ENCODE measurements at places on chromosomes 7 and 10.

- no peaks in the 10 kb centered on the region for H3K36me3 ChIP-seq
- no peaks in the 10 kb centered on the region for H3K4me1 ChIP-seq
- no peak overlapping the region for H3K27ac ChIP-seq
Observed at GRCh38 chr7:76408121-76408560, 1.4 kb downstream of the SSC4D start.

DNA sequence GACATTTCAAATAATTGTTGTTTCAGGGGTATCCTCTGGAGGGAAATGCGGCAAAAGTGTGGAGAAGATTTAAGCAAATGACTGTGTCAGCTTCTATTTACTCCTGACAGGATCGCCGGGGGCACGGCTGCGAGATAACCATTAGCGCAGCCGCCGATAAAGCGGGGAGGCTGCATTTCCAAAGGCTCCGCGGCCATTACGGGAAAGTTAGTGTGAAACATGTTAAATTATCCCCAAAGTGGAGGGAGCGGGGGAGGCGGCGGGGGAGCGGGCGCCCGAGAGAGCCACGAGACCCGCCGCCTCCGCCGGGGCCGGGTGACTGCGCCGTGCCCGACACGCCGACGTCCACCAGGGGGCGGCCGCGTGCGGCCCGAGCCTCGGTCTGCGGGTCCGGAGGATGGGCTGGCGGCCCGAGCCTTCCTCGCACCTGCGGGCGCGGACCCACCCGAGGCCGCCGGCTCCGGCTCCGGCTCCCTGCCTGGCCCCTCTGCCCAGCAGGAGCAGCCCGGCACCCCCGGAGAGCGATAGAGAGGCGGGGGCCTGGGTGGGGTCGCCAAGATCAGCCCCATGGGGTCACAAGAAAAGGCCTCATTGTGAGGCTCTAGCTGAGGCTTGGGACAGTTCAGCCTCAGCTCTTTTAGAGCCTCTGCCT lies 74.4 kb upstream of the PAX2 start:
- H3K4me3 ChIP-seq: no peak overlapping the region
- peaks cover 15% of the 10 kb centered on the region for H3K27me3 ChIP-seq
- no peak overlapping the region for H3K27ac ChIP-seq
- H3K36me3 ChIP-seq: no peaks in the 10 kb centered on the region

- H3K4me3 ChIP-seq: no peak overlapping the region
- no peaks in the 10 kb centered on the region for H3K4me1 ChIP-seq
- no peaks in the 10 kb centered on the region for H3K27me3 ChIP-seq
- no peak for DNase-seq
- no peaks in the 10 kb centered on the region for H3K36me3 ChIP-seq
Observed at GRCh38 chr10:126397640-126398382, 9.5 kb upstream of the ADAM12 start.

DNA sequence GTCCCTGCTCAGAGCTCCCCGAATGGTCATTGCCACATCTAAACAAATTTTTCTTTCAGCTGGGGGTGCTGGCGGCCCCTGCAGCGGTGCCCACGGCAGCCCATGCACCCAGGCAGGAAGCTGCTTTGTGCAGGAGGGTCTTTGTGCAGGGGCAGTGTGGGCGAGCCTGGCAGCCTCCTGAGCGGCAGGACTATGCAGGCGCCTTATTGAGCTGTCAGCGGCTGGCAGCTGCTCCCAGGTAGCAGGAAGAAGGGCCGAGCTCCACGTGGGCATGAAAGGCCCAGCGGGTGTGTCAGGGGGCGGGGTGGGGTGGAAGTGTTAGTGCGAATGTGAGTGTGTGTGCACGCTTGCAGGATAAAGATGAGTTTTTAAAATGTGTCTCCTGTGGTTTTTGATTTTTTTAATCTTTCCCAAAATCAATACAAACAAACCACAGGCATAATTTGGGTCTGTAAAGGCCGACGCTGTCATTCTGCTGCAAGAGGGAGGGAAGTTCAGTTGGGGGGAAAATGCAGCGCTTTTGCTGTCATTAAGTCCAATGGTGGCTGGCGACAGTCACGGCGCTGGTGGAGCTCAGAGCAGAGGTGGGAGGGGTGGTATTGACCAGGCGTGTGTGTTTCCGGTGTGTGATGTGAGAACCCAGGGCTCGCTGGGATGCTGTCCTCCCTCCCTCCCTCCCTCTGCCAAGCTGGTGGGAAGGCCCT lies 83.9 kb downstream of the LHPP start:
- H3K4me3 ChIP-seq: no peak overlapping the region
- no peak overlapping the region for H3K27ac ChIP-seq

DNA sequence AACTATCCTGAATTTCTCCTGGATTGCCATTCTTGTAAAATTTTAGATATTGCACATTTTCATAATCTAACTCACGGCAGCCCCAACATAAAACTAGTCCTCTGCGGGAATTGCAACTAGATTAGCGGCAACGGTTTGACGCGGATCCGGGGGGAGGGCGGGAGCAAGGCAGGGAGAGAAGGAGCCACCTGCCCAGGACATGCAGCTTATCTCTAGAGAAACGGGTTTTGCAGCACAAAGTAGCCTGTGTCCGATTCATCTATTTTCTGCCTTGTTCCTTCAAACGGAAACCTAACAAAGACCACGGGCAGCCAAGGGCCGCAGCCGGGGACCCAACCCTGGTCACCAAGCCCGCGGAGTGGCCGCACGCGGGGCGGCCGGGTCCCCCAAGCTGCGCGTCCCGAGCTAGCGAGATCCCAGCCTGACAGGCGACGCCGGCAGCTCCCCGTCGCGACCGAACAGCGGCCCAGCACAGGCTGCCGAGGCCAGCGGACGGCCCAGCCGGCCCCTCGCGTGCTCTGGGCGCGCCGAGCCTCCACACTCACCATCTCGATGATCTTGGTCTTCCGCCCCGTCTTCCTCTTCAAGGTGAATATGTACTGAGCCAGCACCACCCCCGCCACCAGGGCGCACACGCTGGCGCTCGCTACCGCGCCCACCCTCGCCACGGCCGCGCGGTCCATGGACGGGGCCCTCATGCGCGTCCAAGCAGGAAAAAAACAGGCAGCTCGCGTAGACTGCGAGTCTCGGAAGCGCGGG lies at the start of gene NT5C3A:
NT5C3A (minus strand) TSS at position 754 of the 759 bp plus-strand sequence; CDS start at position 683, 71 bp downstream.
- no peaks in the 10 kb centered on the region for H3K36me3 ChIP-seq
- peak within 1 kb of the TSS; percentile 82 for H3K27ac ChIP-seq
- peak; percentile 18 for DNase-seq
- H3K4me3 ChIP-seq: peak within 1 kb of the TSS; percentile 96

DNA sequence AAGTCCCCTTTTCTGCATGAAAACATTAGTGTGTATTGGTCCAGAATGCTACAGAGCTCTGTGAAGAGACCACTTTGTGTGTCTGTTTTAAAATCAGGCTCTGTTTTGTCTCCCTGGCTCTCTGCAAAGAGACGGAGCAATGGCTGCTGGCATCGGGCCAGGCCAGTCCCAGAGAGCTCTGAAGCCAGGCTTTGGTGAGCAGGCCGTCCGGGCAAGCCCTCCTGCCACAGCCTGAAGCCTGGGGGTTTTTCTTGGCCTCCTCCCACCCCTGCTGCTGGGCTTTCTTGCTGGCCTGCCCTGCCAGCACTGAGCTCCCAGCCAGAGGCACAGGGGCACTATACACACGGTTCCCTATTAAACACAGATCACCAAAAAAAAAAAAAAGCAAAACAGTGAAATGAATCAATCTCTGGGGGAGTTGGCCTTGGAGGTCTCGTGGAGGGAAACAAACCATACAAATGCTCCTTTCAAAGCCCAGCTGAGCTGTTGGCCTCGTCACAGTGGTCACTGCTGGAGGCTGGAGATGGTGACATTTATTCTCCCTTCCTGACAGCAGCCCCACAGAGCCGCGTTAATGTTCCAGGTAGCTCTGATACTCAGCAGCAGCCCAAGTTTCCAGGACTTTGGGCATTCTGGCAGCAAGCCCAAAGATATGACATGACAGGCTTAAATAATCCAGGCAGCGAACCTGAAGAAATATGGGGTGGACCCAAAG lies 237.2 kb downstream of the TCF7L2 start:
- H3K27me3 ChIP-seq: no peaks in the 10 kb centered on the region
- H3K36me3 ChIP-seq: no peaks in the 10 kb centered on the region
- H3K4me3 ChIP-seq: no peak overlapping the region
- DNase-seq: no peak

DNA sequence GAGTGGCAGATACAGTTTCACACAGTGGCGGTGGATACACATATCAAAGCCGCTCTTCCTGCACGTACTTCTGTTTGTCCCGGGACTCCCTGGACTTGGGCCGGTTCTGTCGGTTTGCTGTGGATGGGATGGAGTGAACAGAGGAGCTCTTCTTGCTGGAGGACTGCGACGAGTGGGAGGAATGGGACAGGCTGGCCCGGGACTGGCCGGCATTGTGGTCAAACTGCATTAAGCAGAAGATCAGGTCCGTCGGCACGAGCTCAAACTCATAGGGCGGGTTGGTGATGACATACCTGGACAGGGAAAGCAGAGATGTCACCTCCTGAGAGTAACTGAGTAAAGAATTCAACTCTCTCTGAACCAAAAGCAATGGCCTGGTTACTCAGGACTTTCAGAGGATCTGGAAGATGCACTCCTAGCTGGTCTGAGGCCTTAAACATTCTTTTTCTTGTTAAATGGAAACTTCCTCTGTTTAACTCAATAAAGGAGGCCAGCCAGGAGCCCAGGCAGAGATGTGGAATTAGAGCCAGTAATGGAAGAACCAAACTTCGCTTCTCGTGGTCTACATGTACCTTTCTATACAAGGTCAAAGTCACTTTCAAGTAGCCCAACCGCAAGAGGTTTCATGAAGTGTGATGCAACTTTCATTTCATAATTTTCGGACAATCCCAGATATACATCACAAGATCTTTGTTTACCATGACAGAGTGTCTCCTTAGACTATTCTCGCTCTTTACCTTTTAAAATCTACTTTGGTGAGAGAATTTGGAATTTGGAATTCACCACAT lies 750.2 kb downstream of the KCNMA1 start:
- no peaks in the 10 kb centered on the region for H3K4me1 ChIP-seq
- no peak for DNase-seq
- no peak overlapping the region for H3K4me3 ChIP-seq
- no peaks in the 10 kb centered on the region for H3K36me3 ChIP-seq
- H3K27ac ChIP-seq: no peak overlapping the region

GRCh38 chr7:130362251-130362816 lies 17.7 kb downstream of the CPA5 start:
- H3K4me3 ChIP-seq: no peak overlapping the region
- no peak for DNase-seq
- H3K36me3 ChIP-seq: no peaks in the 10 kb centered on the region
- no peaks in the 10 kb centered on the region for H3K27me3 ChIP-seq

GRCh38 chr7:43105521-43106120 lies 6.8 kb upstream of the HECW1 start:
- no peak for DNase-seq

DNA sequence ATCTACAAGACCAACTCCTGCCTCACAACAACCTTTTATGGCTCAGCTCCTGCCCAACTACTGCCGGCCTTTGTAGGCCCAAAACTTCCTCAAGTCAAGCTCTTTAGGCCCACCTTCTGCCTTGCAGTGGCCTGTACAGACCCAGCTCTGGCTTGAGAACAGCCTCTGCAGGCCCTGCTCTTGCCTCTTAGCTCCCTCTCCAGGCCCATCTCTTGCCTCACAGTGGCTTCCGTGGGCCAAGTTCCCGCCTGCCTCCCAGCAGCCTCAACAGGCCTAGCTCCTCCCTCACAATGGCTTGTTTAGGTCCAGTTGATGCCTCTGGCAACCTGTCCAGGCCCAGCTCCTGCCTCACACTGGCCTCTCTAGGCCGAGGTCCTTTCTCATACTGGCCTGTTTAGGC lies 32.4 kb upstream of the VKORC1L1 start:
- no peak overlapping the region for H3K4me3 ChIP-seq
- H3K27ac ChIP-seq: no peak overlapping the region
- H3K4me1 ChIP-seq: no peaks in the 10 kb centered on the region
- no peak for DNase-seq
- no peaks in the 10 kb centered on the region for H3K36me3 ChIP-seq

- no peak for DNase-seq
- no peaks in the 10 kb centered on the region for H3K27me3 ChIP-seq
- no peak overlapping the region for H3K4me3 ChIP-seq
- H3K27ac ChIP-seq: no peak overlapping the region
- no peaks in the 10 kb centered on the region for H3K4me1 ChIP-seq
Observed at GRCh38 chr7:56079450-56080185, 13.1 kb downstream of the PHKG1 start.

- no peak for DNase-seq
- no peaks in the 10 kb centered on the region for H3K36me3 ChIP-seq
- H3K27me3 ChIP-seq: no peaks in the 10 kb centered on the region
- H3K27ac ChIP-seq: no peak overlapping the region
Observed at GRCh38 chr7:137670222-137671064, 176.3 kb downstream of the DGKI start.

DNA sequence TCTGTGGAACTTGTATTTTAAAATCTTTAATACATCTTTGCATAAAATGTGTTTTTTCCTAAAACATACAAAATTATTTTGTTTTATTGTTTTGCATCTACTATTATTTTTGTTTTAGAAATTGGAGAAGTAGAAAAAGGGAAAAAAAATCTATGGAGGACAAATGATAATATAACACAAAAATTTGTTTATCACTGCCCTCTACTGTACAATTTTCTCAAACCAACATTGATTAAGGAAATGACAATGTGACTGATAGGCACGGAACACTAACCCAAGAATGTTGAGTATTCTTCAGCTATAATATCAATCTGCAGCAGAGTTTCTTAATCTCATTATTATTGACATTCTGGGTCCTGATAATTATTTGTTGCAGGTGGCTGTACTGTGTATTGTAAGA lies 9.5 kb upstream of the ING3 start:
- no peak for DNase-seq
- no peak overlapping the region for H3K27ac ChIP-seq
- no peak overlapping the region for H3K4me3 ChIP-seq
- H3K4me1 ChIP-seq: no peaks in the 10 kb centered on the region
- H3K27me3 ChIP-seq: no peaks in the 10 kb centered on the region

All from naive thymus-derived CD4-positive, alpha-beta T cell (primary cell).